ENCODE measurements at places on chromosomes 7 and 10. TPM values are rescaled to one million over a fixed set of nuclear protein-coding genes. Genes with fewer than 3 reads are reported as not detected.

The TMEM225B gene
- total RNA-seq = 1.0 TPM

The SLC16A9 gene
- 0.07 TPM for total RNA-seq

The CAV2 gene
- 157 TPM for total RNA-seq

The C10orf95 gene
- 0.34 TPM for total RNA-seq

The ICA1 gene
- 1.1 TPM for total RNA-seq

The TFR2 gene
- 2.9 TPM for total RNA-seq

The CDNF gene
- 2.4 TPM for total RNA-seq

The HOXA6 gene
- total RNA-seq = 1.9 TPM

The VPS37D gene
- 3.5 TPM for total RNA-seq

The LIPK gene
- not detected for total RNA-seq

The KIF11 gene
- total RNA-seq = 36.9 TPM

The PDE6C gene
- not detected for total RNA-seq

The TMEM196 gene
- total RNA-seq = not detected

The CYP2C19 gene
- total RNA-seq = 0.02 TPM

The STAG3 gene
- total RNA-seq = 0.22 TPM

The CXCL12 gene
- 0.13 TPM for total RNA-seq

The GPR26 gene
- not detected for total RNA-seq
